ENCODE measurements at places on chromosomes 16 and 17. TPM values are rescaled to one million over a fixed set of nuclear protein-coding genes. Genes with fewer than 3 reads are reported as not detected.

TP53TG3 gene
- not detected for total RNA-seq

ATP1B2 gene
- 0.21 TPM for total RNA-seq

DNA sequence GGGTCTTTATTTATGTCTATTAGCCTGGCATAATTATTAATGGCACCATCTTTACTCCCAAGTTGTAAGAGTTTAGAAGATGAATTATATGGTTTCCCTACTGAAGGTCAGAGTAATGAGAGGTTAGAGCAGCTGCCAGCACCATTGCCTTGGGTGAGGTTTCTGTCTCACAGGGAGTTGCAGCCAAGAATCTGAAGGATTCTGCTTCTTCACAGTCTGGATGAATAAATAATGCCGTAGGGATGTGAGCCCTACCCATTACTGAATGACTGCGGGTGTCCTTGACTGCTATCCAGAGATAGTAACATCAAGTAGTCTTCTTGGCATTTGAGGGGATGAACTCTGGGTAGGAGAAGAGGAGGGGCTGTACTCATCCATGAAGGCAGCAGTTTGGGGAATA is 52.8 kb upstream of the SMIM36 start:
- DNase-seq: no peak
- no peaks in the 10 kb centered on the region for H3K27me3 ChIP-seq
- H3K27ac ChIP-seq: no peak overlapping the region
- H3K36me3 ChIP-seq: no peaks in the 10 kb centered on the region
- peaks cover 6% of the 10 kb centered on the region for H3K4me1 ChIP-seq
- no peak overlapping the region for H3K4me3 ChIP-seq

- no peaks in the 10 kb centered on the region for H3K27me3 ChIP-seq
Measured at GRCh38 chr16:19210280-19210924, 42.4 kb downstream of the SYT17 start.

GRCh38 chr16:62711797-62712196 is 675.6 kb upstream of the CDH8 start:
- no peaks in the 10 kb centered on the region for H3K27me3 ChIP-seq
- DNase-seq: no peak
- H3K36me3 ChIP-seq: no peaks in the 10 kb centered on the region
- H3K4me3 ChIP-seq: no peak overlapping the region
- H3K27ac ChIP-seq: no peak overlapping the region
- no peaks in the 10 kb centered on the region for H3K4me1 ChIP-seq

CRYM gene
- 8.6 TPM for total RNA-seq

Measured in esophagus squamous epithelium (tissue), 5 donors.